NCI-H2107 (cell line): ENCODE measurements at places on chromosomes 5 and 9.
A peak's percentile ranks its signal among the peaks of the same experiment; 100 is the strongest.

- peak; percentile 10 for DNase-seq
Observed at GRCh38 chr9:33884856-33885701, 68.1 kb downstream of the UBE2R2 start.

DNA sequence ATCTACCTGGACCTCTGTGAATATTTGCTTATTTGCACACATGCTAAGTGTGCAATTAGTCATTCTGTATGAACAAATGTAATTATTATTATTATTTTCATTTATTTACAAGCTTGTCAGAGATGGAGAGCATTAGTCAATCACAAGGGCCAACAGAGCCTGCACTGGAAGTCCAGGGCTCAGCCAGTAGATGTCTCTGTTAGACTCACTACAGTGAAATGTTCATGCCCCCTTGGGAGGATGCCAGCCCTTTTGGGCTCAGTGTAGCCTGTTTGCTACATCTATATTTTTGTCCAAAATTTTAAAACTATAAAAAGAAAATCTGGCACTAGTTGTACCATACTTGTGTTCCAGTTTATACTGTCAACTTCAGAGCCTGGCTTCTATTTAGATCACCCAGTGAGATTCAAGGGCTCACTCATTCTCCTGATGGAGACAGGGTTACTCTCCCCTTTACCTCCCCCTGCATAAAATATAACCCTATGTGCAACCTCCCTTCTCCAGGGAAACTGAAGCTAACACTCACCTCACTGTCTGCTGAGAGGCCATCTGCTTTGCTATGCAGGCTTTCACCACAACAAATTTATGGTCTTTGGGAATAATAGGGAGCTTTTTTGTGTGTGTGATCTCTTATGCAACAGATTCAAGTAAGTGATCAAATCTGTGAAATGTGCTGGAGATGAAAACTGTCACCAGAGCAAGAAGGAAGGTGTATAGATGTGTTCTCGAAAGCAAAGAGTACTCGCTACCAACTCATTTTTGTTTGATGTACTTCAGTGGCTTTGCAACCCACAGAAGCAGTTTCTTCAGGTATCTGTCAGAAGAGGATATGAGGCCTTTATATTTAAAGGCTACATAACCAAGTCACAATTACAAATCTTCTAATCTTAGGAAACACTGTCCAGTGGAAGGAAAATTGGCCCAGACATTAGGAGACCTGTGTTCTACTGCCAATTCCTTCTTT lies 99.9 kb upstream of the TLE4 start:
- DNase-seq, result no peak

- DNase-seq, result no peak
Observed at GRCh38 chr5:135446615-135447014, 533 bp downstream of the DCANP1 start.

DNA sequence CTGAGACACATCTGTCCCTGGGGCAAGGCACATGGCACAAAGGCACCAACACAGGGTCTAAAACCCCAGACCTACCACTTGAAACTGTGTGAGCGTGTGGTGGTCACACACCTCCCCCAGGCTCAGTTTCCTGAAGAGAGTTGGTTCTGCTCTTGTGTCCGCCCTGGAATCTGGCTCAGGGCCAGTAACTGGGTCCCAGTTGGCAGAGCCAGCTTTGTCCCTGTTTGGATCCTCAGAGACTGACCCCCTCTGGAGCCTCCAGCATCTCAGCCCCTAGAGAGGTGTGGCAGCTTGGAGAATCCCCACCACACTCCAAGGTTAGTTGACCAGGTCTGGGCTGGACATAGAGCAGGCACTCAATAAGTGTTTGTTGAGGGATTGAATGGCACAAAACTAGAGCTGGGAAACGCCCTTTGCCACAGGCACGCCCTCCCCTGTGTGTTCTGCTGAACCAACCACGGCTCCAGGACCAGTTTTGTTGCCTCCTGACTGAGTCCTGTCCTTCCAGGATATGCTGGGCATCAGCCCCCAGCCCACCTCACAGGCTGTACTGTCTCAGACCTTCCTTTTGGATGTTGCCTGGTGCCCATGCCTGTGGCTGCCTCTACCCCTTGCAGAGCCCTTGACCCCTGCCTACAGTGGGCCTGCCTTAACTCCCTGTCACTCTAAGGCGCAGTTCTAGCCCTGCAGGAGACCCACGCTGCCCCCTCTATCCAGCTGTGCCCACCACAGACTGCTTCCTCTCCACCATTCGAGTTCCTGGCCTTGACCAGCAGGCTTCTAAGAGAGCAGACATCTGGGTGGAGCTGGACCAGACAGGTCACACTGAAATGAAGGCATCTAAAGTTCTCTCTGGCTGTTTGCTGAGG lies 3.8 kb upstream of the PDLIM4 start:
- no peak for DNase-seq

- no peak for DNase-seq
Observed at GRCh38 chr9:77005216-77005615, 14.2 kb upstream of the FOXB2 start.

DNA sequence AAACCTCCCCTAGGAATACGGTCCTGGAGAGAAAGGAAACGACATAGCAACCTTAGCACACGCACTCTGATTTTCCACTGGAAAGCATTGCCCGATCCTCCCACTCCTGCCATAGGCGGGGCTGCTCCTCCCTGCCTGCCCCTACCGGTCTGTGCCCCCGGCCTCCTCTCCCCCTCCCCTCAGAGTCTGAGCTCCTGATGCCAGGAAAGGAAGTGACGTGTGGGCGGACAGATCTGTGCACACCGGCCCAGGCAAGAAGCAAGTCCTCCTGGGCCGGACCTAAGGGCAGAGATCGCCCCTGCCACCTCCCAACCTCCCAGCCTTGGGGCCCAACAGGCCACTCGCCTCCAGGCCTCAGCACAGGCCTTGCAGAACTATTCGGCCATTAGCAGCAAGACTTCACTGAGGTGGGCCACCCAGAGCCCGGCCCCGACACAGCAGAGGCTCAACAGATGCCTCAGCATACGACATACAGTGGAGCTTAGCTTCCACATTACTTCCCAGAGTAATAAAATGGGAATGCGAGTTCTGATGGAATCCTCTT lies 7.2 kb downstream of the NINJ1 start:
- DNase-seq, result no peak

GRCh38 chr9:14511452-14511851 lies 181.8 kb downstream of the ZDHHC21 start:
- no peak for DNase-seq

- no peak for DNase-seq
Observed at GRCh38 chr5:149886060-149886459, 58.5 kb downstream of the PDE6A start.

GRCh38 chr5:16656561-16657191 lies 39.9 kb upstream of the RETREG1 start:
- no peak for DNase-seq

DNA sequence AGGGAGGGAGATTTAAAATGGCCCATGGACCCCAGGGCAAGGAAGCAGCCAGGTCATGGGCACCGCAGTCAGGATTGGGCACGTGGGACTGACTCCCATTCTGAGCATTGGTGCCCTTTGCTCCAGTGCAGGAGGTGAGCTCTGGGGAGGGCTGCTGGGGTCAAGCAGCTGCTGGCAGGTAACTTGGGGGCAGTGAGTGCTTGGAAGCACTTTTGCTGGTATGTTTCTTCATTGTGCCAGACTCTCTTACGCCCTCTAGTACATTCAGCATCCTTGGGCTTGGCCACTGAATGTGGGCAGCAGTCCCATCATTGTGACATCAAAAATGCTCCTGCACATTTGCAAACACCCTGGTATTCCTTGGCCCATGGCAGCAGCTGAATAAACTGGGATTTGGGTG lies 32.7 kb downstream of the PRRC2B start:
- no peak for DNase-seq

DNA sequence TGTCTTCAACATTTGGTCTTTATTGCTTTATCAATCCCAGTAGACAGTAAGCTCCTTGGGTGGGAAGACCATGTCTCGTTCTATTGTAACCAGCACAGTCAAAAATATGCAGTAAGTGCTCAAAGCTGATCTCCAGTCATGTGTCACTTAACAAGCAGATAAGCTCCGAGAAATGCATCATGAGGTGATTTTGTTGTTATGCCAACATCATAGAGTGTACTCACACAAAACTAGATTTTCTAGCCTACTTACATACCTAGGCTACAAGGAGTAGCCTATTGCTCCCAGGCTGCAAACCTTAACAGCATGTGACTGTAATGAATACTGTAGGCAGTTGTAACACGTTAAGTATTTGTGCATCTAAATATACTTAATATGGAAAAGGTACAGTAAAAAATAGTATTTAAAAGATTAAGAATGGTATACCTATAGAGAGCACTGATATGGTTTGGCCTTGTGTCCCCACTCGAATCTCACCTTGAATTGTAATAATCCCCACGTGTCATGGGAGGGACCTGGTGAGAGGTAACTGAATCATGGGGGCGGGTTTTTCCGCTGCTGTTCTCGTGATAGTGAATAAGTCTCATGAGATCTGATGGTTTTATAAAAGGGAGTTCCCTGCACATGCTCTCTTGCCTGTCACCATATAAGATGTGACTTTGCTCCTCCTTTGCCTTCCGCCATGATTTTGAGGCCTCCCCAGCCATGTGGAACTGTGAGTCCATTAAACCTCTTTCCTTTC lies 39.8 kb upstream of the PCSK5 start:
- no peak for DNase-seq
